Hematopoietic multipotent progenitor cell (in vitro differentiated cells): ENCODE measurements at places on chromosomes 6 and 20.

DNA sequence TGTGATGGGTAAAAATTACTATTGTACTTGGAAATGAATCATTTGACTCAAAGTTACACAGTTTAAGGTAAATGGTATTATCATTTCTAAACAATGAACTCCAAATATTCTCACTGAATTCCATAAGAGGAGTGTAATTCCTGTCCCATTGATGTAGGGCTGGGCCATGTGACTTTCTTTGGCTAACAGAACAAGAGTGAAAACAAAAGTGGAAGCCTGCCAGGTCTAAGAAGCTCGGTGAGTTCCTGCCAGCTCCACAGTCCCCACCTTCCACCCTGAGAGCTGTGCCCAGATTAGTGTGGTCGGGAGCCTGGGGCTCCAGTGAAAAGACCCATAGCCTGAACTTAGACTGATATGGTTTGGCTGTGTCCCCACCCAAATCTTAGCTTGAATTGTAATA is 24.6 kb downstream of the TBXT start:
- DNase-seq, result no peak

DNA sequence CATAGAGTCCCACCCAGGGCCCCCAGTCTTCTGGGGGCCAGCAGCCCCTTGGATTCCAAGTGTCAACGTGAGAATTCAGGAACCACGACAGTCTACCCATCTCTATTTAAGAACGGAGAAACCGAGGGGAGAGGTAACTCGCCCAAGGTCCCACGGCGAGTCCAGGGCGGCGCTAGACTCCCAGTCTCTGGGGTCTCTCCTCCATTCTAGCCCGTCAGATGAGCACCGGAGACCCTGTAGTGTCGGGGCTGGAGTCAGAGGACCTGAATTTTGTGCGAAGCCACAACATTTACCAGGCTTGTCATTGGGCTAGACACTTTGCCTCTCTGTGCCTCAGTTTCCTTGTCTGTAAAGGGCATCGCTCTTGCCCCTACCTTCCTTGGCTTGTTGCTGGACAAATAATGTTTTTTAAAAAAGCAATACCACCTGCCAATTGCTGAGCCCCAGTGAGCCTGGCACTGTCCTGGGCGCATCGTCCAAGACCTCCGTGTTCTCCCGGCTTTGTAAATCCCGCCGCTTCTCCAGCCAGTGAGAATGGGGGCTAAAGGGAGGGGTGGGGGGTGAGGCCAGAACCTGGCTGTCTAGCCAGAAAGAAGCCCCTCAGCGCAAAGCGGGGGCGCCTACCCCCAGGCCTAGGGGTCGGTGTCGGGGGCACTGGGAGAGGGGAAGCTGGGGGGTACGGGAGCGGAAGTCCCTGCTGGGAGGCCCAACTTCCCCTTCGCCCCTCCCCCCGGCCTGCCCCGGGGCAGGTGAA is 91.7 kb downstream of the NCR2 start:
- no peak for DNase-seq

DNA sequence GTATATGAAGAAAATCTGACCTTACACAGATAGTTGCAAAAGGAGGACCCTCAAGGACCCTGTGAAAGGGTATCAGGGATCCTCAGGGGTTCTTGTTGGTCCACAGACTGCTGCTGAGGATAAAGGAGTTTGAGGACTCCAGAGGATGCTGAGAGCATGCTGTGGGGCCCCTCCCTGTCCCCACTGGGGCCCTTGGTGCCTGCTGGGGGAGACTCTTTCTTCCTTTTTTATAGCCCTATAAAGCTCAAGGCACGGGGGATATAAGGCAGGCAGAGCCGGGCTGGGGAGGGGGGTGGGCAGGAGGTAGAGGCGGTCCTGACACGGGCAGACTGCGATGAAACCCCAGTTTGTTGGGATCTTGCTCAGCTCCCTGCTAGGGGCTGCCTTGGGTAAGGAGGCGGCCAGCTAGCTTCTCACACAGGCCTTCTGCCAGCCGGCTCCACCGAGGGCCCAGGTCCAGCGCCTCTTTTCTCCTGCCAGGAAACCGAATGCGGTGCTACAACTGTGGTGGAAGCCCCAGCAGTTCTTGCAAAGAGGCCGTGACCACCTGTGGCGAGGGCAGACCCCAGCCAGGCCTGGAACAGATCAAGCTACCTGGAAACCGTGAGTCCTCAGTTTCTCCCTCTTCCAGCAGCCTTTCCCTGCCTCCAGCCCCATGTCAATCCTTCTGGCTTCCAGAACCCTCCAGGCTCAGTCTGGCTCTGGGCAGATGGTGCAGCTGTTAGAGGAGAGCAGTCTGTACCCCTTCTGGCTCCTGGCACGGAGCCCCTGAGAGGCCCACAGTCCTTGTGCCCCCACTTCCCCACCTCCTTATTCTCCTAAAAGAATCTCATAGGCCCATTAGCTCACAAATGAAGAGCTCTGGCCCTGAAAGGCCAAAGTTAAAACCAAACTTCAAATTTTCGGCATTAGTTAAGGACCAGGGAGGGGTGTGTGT is at the start of gene LY6G6D:
Gene LY6G6D, plus strand, starts transcription at position 327 of the 937 bp plus-strand sequence. Its CDS starts 8 bp downstream, at position 335.
- DNase-seq, result no peak

GRCh38 chr20:62409086-62409853 is 2.2 kb upstream of the CABLES2 start:
- no peak for DNase-seq

- no peak for DNase-seq
Observed at GRCh38 chr20:17884307-17885003, 84.1 kb downstream of the SNX5 start.

DNA sequence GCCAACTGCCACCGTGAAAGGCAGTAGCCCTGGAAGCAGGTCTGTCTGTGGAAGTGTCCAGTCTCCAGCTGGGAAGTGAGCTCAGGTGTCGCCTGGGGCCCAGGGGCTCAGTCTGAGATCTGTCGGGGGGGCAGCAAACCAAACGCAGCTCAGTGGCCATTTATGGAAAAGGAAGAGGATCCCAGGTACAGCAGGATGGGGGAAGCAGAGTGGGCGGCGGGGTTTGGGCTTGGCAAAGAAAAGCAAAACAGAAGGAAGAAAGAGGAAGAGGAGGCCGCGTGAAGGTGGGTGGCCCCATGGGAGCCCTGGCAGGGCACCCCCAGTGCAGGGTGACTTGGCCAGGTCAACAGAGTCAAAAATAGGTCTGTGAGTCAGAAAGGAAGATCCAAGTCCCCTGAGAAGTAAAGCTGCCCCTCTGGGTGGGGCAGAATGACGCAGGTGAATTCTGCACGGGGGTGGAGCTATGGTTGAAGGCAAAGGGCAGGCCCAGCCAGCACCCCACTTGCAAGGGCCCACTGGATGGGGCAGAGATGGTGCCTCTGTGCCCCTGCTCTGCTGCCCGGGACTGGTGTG is 5.3 kb downstream of the PXDC1 start:
- DNase-seq, result no peak

DNA sequence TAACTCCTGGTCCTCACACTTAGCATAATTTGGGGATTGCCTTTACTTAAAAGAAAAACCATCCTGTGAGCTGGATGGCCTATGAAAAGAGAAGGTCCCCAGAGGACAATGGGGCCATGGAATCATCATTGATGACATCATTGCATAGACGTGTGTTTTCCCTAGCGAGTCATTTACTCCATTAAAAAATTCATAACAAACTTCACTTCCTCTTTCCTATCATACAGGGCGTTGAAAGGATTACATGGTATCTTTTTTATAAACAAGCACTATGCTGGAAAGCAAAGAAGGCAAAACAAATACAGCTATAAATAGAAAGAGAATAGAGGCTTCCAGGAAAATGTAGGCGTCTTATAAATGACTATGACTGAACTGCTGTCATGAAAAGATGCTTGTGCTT is 11.3 kb upstream of the COL12A1 start:
- DNase-seq, result no peak

DNA sequence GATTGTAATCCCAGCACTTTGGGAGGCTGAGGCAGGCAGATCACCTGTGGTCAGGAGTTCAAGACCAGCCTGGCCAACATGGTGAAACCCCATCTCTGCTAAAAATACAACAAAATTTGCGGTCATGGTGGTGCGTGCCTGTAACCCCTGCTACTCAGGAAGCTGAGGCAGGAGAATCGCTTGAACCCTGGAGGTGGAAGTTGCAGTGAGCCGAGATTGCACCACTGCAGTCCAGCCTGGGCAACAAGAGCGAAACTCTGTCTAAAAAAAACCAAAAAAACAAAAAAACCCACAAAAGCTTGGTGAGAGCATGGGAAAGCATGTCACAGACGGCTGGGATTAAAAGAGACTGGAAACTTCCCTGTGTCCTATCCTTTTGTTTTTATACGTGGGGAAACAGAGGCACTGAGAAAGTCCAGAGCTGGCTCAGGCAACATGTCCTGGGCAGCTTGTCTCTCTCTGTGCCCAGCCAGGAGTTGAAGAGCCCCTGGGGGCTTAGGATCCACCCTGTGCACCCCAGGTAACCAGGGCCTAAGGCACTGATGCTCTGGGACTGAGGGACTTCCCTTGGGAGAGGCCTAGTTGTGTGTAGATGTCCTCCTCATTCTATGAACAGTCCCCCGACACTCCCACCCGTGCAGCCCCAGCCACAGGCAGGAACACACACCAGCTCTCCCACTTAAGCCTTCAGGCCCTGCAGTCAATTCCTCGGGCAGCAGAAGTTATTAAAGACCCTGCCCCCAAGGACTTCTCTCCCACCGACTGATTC is 16.0 kb downstream of the CD40 start:
- DNase-seq, result no peak

- no peak for DNase-seq
Observed at GRCh38 chr6:118700531-118700930, 49.1 kb upstream of the CEP85L start.

DNA sequence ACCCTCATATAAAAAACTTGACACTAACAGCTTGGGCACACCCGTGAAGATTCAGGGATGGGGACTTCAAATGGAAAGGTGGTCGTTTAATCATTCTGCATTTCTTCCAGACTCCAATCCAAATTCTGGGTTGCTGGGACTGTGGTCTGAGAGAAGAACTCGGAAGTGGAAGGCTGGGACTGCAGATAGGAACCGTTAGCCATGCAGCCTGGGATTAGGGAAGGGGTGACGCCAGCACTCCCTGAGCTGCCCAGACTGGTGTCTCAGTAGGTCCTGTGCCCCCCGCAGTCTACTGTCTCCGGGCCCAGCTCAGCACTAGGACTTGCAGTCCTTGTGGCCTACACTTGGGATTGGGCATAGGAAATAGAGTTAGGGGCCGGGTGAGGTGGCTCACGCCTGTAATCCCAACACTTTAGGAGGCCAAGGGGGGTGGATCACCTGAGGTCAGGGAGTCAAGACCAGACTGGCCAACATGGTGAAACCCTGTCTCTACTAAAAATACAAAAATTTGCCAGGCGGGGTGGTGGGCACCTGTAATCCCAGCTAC is 511 bp upstream of the CLIC1 start:
- DNase-seq, result no peak

DNA sequence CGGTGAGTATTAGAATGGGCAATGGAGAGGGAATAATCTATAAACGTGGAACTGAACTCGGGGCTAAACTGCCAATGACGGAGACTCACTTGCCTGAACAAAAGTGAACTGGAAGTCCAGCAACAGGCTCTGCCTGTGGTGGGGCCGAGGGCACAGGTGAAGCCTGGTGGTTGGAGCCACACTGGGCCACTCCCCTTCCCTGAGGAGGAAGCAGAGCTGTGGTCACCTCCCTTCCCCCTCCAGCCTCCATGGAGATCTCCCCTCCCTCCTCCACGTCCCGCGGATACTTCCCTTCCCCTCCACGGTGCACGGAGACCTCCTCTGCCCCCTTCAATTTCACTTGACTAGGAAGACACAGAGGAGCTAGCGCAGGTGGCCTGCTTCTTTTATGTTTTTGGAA is 14.7 kb upstream of the DSP start:
- no peak for DNase-seq

- DNase-seq, result no peak
Observed at GRCh38 chr6:122385857-122386612, 13.4 kb upstream of the HSF2 start.

DNA sequence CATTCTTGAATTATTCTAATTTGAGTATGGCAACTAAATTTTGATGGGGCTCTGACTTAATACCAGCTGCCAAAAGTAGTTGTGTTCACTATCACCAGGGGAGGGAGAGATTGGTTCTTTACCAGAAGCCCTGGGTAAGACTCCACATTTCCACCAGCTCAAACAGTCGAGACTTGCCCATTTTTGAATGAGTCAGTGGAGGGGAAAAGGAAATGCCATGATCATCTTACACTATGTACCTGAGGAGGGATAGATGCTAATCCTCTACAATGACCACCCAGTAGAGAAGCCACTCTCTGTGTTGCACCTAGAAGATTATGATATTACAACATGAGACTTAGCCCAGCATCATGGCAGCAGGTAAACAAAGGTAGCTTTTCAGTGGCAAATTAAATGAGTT is 77.0 kb upstream of the SGK1 start:
- no peak for DNase-seq

DNA sequence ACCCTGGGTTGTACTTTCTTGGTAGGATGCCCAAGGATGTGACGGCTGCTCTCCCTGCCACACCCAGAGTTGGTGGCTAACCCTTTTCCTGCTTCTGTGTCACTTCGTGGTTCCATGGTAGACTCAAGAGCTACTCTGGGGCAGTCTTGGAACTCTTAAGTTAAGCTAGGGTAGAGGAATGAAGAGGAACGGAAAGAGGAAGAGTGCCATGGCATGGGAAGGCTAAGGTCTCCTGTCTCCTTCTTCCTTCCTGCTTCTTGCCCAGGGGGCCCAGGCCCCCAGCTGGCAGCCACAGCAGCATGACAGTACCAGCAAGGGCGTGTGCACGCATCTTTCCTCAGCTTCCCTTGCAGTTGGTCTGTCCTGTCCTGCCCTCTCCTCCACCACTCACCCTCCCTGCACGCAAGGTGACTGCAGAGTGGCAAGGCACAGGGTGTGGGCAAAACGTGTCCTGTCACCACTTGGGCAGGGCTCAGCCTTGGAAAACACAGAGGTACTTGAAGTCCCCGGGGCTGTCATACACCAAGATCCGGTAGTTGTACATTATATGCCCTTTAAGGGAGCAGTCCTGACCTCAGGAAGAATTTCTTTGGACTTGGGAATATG is 39.8 kb upstream of the TGM3 start:
- no peak for DNase-seq

DNA sequence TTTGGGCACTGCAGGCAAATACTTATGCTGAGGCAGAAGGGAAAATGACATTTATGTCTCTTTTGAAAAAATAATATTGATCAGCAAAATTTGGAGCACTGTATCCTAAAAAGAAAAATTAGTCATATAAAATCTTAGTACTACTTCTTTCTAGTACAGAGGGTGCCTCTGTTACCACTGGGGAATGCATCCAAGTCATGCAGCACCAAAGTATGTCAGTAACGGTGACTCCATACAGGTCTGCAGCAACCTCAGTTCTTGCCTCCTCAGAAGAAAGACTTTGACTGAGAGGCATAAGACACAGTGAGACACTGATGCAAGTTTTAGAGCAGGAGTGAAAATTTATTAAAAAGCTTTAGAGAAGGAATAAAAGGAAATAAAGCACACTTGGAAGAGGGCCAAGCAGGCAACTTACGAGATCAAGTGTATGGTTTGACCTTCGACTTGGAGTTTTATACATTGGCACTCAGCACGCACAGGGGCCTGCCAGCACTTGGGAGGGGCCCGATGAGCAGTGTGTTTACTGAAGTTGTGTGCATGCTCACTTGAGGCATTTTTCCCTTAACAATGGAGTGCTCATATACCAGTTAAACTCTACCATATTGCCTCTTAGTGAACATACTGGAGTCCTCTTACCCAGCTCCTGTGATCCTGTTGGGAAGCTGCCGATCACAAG is 1244.8 kb downstream of the EPHA7 start:
- no peak for DNase-seq

- DNase-seq, result peak; percentile 82
Observed at GRCh38 chr6:29748391-29749307, 25.4 kb downstream of the HLA-F start.
